ENCODE measurements at places on chromosomes 13 and 19.

DNA sequence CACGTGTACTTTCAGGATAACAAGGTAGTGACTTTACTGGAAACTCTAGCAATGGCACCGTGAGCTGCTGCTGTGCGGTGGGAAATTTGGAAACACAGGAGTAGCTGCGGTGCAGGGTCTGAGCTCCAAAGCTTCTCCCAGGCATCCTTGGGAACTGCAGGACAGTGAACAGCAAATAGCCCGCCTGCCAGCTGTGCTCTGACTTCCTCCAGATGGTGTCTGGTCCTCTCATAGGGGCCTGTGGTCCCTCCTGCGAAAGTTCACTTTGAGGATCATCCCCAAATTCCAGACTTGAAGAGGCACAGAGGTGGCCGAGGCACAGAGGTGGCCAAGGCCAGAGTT is 287.3 kb upstream of the MAB21L1 start:
- no peak for DNase-seq

- DNase-seq, result no peak
Measured at GRCh38 chr19:49823472-49823871, 5.4 kb downstream of the MED25 start.

- no peak for DNase-seq
Measured at GRCh38 chr19:42261763-42262162, 6.8 kb upstream of the ERF start.

DNA sequence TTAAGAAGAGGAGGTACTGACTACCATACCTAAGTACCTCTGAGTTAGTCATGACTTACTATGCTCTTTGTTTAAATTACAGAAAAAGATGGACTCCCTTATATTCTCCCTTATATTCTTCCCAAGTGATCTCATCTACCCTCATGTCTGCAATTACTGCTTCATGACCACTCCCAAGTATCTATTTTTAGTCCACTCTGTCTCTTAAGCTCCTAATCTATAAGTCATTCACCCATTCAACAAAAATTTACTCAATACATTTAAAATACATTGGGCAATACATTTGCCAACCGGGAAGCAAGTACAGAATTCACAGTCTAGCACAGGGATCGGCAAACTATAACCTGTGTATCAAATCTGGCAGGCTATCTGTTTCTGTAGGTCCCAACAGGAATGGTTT is 42.6 kb downstream of the KPNA3 start:
- DNase-seq, result no peak

DNA sequence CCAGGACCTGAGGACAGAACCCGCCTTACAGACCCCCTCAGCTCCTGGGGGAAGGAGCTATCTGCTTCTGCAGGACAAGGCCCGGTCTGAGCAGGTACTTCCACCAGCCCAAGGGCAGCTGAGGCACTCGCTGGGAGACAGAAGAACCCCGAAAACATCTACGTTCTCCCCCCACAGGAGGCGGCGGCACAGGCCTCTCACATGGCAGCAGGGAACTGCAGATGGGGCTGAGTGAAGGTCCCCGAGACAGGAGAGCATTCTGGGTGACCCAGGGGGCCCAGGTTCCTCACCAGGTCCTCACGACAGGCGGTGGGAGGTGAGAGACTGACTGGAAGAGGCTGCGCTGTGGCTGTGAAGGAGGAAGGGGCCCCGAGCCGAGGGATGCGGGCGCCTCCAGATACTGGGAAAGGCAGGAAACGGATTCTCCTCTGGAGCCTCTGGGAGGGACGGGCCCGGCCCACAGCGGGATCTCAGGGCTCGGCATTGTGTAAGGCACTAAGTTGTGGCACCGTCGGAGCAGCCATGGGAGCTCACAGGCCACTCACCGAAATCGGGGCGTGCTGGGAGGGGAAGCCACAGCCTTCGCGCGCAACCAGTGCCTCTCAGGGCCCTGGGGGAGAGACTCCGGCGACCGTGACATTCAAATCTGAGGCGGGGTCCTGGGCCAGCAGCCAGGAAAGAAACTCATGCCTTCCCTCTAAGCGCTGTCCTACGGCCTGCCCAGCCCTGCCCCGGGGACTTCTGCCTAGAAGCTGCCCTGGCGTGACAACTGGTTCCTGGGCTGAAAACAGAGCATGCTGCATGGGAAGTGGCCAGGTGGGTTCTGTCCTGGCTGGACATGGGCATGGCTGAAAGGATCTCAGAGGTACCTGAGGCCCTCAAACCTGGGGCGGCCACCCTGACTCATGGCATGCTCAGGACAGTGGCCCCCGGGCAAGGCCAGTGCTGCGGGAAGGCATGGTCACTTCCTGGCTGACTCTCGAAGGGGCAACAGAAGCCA is 14.0 kb downstream of the RPL36 start:
- DNase-seq, result no peak

DNA sequence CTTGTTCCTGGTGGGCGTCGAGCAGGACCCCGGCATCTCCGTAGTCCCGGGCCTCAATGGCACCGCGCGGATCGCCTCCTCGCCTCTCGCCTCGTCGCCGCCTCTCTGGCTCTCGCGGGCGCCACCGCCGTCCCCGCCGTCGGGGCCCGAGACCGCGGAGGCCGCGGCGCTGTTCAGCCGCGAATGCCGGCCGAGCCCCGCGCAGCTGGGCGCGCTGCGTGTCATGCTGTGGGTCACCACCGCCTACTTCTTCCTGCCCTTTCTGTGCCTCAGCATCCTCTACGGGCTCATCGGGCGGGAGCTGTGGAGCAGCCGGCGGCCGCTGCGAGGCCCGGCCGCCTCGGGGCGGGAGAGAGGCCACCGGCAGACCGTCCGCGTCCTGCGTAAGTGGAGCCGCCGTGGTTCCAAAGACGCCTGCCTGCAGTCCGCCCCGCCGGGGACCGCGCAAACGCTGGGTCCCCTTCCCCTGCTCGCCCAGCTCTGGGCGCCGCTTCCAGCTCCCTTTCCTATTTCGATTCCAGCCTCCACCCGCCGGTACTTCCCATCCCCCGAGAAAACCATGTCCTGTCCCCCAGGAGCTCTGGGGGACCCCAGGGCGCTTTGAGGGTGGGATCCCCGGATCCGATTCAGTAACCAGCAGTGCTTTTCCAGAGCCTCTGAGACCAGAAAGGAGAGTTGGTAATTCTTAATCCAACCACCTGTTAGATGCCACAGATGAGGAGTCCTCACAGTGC is 885 bp downstream of the MLNR start:
- DNase-seq, result no peak

DNA sequence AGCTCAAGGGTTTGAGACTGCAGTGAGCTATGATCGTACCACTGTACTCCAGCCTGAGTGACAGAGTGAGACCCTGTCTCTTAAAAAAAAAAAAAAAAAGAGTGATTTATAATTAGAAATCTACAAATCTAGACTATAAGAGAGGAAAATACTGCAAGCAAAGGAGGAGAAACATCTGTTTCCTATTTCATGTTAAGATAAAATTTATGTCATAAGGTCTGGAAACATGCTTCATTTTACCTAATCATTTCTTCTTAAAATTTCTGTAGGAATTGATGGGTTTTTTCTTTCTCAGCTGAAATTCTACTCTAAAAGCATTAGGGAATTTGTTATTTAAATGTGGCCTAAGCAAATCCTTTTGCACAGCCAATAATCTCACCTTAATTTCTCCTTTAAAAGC is 53.2 kb downstream of the C13orf42 start:
- DNase-seq, result no peak

GRCh38 chr13:66951426-66951825 is 278.7 kb downstream of the PCDH9 start:
- no peak for DNase-seq

DNA sequence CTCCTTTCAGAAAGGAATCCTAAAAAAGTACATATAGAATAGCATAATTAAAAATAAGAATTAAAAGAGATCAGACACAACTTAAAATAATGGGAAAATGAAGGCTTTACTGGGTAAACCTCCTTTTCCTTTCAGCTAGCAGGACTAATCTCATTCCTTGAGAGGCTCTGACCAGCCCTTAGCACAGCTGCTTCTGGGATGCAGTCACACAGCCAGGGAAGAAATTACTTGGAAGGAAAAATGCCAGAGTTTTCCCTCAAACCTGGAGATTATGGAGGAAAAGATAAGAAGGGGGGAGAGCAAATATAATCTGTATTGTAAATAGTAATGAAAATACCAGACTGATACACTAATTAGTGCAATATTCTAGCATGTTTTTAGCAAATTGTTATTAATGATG is 91.8 kb downstream of the LRCH1 start:
- DNase-seq, result no peak

GRCh38 chr13:24074678-24075077 is 85.8 kb upstream of the SPATA13 start:
- DNase-seq, result no peak

- DNase-seq, result no peak
Measured at GRCh38 chr19:56372281-56372680, 21.1 kb downstream of the ZNF582 start.

GRCh38 chr13:80131204-80131603 is 209.7 kb downstream of the SPRY2 start:
- peak; percentile 71 for DNase-seq

GRCh38 chr19:16094360-16095070 is 17.2 kb upstream of the RAB8A start:
- DNase-seq, result no peak

GRCh38 chr19:23823952-23824389 is 65.3 kb upstream of the ZNF681 start:
- DNase-seq, result no peak

DNA sequence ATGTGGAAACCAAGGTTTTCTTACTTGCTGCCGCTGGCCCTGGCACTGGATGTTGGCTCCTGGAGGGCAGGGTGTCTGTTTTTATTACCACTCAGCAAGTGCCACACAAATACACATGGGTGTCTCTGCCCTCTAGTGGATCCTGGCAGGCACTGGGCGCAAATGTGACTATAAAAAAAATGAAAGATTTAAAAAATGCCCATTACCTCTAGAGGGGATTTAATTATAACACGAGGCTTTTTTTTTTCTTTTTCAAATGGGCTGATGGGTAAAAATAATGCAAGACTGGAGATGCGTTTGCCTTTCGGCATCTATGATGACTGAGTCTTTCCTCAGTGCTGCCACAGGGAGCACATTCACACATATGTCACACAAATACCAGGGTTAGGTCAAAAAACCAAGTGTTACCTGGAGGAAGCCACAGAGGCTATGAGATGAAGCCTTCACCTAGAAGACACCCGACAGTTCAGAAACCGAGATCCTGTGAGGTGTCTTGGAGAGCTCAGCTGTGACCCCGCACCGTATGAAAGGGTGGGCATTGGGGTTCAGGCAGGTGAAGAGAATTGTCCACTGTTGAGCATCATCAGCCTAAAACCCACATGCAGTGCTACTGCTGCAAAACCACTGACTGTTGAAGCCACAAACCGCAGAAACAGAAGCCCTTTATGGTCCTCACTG is 25.7 kb downstream of the CHAMP1 start:
- no peak for DNase-seq

- DNase-seq, result no peak
Measured at GRCh38 chr13:36495431-36495830, 63.1 kb downstream of the CCNA1 start.

DNA sequence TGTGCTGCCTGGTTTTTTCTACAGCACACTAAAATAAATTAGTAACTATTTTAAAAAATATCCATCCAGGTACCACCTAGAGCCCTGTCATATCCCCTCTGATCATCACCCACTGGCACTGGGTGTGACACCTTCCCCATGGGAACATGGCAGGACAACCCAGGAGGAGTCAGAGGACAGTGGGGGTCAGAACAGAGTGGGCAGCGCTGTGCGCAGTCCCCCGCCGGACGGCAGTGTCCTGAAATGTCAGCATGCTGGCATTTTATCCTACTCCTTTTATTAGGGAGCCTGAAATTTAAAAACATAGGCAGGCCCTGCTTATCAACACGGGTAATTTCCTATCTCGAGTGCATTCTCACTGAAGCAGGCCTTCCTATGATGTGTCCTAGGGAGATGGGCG is 42.1 kb upstream of the GAS6 start:
- no peak for DNase-seq

DNA sequence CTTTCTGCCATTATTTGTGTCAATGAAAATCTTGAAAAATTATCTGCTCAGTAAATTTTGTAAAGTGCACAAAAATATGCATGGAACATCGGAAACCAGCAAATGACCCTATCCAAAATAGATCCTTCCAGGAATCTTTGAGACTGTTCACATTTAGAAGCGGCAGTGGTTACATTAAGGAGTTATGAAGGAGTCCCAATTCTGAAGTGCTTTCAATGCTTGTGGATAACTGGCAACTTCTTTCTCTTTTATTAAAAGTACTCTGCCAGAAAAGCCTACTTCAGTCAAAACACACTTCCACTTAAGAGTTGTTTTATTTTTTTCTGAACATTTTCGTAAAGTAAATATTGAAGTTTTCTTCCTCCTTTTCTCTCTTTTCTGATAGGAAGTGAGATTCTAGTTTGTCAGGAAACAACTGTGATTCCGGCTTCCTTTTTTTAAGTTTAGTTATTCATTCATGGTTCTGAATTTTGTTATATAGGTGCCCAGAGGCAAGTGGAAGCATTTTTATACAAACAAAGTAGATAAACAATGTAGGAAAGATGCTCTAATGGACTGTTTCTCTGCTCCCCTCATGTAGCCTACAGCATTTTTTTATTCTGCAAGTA is 83.5 kb downstream of the PCDH9 start:
- no peak for DNase-seq

DNA sequence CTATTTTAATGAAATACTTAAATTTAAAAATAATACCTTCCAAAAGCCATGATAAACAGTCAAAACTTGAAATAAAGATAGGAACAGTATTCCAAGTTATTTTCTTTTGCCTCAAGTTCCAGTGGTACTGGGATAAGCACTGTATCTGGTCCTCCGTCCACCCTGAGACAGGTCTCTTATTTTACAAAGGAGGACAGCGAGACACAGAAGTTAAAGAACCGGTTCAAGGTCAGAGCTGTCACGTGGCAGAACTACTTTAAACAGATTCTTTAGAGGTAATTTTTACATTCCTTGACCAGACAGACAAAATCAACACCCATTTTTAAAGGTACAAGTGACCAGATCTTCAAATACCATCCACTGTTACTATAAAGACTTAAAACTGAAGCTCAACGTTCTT is 10.4 kb upstream of the DOCK9 start:
- DNase-seq, result no peak

- DNase-seq, result no peak
Measured at GRCh38 chr13:49340161-49340560, 92.4 kb downstream of the CDADC1 start.

- DNase-seq, result peak; percentile 88
Measured at GRCh38 chr13:20525601-20526544, at the start of gene CRYL1. Gene CRYL1, minus strand, starts transcription at chr13:20525857. Its CDS starts 63 bp downstream, at chr13:20525794.

- DNase-seq, result no peak
Measured at GRCh38 chr13:79442221-79442620, 36.2 kb upstream of the RBM26 start.

All from cerebellum (tissue), 4 donors.